Nephron progenitor cell (in vitro differentiated cells): ENCODE measurements at places on chromosomes 7 and 10.

GRCh38 chr7:45593121-45593541 is 19.0 kb downstream of the ADCY1 start:
- DNase-seq = no peak

DNA sequence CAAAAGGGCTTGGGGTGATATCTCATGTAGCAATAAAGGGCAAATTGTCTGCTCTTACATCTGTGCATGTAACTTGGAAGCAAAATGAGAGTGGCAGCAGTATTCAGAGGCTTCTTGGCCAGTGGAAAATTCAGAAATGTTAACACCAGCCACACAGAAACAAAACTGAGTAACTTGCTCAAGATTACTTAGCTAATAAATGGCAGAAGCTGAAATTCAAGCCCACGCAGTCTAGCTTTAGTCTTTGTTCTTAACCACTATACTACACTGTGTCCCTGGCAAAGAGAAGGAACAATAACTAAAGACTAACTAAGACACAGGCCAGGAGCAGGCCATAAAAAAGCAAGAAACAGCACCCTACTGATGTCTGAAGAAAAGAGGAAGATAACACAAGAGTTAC is 185.9 kb upstream of the ASAH2 start:
- no peak for DNase-seq

GRCh38 chr10:4581929-4582328 is 244.1 kb upstream of the AKR1E2 start:
- DNase-seq = no peak

DNA sequence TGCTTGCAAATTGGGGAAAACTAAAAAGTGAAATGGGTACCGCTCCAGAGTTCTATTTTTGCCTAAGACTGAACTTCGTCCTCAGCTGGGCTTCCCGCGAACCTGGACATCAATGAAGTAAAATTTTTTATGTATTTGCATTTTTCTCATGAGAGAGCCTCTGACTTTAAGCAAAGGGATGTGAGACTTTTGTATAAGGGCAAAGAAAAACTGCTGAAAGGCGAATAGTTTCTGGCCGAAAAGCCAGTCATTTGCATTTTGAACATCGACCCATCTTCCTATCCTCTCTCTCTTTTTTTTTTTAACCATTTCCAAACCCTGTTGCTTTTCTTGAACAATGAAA is 573 bp downstream of the PMPCB start:
- DNase-seq = no peak

GRCh38 chr7:131836733-131837132 is 280.3 kb upstream of the PODXL start:
- no peak for DNase-seq

GRCh38 chr10:95217476-95217875 is 23.4 kb downstream of the ACSM6 start:
- no peak for DNase-seq

GRCh38 chr10:124213899-124214510 is 120.6 kb upstream of the CHST15 start:
- no peak for DNase-seq

- no peak for DNase-seq
Measured at GRCh38 chr10:48770561-48771089, 86.0 kb downstream of the WDFY4 start.

- no peak for DNase-seq
Measured at GRCh38 chr10:31866118-31866670, 62.4 kb downstream of the ARHGAP12 start.

DNA sequence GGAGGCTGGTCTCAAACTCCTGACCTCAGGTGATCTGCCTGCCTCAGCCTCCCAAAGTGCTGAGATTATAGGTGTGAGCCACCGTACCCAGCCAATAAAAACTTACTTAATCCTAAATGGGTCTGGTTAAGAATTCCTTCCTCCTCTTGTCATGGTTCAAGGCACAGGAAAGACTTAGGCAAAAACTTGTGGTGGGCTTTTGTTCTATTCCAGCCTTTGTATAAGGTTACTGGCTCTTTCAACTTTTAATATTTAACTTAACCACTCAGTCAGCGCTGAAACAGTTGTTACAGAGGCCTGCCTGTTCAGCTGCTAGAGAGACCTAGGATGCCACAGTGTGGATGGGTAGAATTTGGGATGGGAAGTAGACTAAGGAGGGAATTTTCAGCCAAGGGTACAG is 28.1 kb upstream of the GARS1 start:
- DNase-seq = no peak

GRCh38 chr7:3358991-3359390 is 57.9 kb downstream of the SDK1 start:
- no peak for DNase-seq

DNA sequence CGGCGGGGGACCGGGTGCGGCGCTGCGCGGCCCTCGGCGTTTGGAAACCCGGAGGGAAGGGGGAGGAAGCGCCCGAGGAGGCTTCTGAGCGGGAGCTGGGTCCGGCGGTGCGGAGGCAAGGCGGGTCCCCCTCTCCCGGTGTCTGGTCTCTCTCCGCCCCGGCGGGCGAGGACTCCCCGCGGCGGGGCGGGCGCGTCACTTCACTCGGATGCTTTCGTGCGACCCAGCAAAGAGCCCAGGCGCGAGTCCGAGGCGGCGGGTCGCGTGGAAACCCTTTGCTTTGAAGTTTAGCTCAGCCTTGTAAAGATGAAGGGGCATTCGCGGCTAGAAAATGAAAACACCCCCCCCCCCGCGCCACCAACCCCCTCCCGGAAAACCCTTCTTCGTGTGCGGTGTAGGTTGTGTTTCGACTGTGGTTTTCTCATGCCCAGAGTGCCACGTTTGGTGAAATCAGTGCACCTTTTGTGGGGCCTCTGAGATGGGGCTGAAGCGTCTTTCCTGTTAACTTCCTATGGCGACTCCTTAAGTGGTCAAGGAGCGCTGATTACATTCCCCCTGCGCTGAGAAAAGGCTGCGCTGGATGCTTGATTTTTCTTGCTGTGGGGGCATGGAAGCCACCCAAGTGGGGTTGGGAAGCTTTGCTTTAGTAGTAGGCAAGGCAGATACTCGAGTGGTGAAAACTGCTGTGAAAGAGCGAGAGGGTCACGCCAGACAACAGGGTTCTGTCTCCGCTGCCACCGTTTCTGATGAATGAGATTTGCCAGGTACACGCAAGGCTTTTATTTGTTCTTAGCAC is 876 bp downstream of the GNAI1 start:
- DNase-seq = peak; percentile 71

DNA sequence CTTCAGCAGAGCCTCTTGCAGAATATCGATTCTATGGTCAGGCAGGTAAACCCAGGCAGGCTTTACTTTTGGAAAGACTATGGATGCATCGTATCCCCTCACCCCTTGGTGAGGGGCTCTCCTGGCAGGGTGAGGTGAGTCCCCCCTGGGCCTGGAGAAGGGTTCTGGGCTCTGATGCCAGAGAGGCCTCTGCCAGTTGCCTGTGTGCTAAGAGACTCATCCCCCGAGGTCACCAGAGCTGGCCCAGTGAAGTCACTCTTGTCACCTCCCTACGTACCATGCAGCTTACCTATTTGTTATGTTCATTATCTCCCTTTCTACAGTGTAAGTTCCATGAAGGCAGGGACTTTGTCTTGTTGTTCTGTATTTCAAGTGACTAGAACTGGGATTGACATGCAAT is 51.3 kb downstream of the TSPAN15 start:
- DNase-seq = no peak

DNA sequence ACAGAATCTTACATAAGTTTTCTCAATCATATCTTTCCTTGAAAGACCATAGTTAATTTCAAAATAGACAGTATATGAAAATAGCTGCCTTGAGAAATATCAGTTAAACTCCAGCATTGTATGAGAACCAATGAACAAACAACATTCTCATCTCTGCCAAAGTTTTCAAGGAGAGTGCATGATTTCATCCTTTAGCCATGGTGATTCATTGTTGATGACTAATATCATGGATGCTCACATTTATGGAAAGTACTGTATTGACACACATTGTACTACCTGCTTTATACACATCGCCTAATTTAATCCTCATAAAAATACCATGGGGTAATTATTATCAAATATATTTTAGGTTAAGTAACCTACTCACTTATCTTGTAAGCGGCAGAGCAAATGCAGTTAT is 250.3 kb downstream of the CNTNAP2 start:
- no peak for DNase-seq

- DNase-seq = no peak
Measured at GRCh38 chr10:49446031-49446430, 50.1 kb upstream of the DRGX start.

DNA sequence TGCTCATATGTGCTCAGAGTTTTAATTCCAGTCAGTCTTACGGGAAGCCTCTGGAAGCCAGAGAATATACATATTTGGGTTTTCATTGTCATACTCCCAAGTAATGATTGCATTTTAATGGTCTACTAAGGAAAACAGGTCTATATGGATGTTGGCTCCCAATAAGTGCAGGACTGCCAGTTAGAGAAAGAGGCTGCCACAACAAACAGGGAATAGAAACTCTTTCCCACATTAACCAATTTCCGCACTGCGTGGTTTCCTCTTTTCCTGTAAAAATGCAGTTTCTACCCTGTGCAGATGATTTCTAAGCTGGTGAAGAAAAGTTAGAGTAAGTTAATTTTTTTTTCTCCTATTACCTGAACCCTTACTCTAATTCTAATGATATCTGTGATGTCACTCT is 78.2 kb downstream of the CCSER2 start:
- DNase-seq = no peak

- no peak for DNase-seq
Measured at GRCh38 chr7:69189406-69189805, 408.9 kb upstream of the AUTS2 start.

DNA sequence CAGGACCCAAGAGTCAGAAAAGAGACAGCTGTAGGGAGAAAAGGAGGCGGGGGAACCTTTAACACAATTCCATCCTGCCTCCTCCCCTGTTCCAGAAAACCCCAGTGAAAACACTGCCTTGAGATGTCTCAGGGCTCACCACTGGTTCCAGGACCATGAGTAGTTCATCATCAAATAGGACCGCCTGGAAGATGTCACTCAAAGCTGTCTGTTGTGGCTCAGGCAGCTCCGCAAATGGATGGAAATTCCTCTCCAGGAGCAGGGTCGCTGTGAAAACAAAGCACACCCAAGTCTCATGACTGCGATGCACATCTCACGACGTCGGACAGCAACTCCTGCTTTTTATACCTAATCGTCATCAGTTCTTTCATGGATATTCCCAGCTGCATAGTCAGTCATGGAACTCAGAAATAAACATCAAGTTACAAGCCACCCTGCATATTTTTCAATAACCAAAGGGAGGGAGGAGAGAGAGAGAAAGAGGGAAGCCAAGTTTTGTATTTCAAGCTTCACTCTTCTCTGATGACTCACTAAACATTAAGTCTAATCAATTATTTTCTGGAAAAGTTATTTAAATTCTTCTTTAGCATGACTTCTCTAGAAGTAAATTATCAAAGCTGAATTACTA is 49.2 kb downstream of the GSDME start:
- no peak for DNase-seq

DNA sequence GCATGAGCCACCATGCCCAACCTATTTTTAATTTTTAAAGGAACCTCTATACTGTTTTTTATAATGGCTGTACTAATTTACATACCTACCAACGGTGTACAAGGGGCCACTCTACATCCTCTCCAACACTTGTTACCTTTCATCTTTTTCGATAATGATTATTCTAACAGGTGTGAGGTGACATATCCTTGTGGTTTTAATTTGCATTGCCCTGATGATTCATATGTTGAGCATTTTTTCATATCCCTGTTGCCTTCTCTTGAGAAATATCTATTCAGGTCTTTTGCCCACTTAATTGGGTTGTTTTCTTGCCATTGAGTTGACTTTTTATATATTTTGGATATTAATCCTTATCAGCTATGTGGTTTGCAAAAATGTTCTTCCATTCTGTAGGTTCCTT is 167.0 kb downstream of the CTTNBP2 start:
- DNase-seq = no peak

DNA sequence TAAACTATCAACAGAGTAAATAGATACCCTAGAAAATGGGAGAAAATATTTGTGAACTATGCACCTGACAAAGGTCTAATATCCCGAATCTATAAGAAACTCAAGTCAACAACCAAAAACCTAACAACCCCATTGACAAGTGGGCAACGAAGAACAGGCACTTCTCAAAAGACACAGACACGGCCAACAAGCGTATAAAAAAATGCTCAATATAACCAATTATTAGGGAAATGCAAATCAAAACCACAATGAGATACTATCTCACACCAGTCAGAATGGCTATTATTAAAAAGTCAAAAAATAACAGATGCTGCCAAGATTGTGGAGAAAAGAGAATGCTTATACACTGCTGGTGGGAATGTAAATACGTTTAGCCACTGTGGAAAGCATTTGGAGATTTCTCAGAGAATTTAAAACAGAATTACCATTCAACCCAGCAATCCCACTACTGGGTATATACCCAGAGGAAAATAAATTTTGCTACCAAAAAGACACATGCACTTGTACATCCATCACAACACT is 63.2 kb upstream of the CAV2 start:
- DNase-seq = no peak

GRCh38 chr10:127431525-127431924 is 117.6 kb upstream of the NPS start:
- DNase-seq = no peak

DNA sequence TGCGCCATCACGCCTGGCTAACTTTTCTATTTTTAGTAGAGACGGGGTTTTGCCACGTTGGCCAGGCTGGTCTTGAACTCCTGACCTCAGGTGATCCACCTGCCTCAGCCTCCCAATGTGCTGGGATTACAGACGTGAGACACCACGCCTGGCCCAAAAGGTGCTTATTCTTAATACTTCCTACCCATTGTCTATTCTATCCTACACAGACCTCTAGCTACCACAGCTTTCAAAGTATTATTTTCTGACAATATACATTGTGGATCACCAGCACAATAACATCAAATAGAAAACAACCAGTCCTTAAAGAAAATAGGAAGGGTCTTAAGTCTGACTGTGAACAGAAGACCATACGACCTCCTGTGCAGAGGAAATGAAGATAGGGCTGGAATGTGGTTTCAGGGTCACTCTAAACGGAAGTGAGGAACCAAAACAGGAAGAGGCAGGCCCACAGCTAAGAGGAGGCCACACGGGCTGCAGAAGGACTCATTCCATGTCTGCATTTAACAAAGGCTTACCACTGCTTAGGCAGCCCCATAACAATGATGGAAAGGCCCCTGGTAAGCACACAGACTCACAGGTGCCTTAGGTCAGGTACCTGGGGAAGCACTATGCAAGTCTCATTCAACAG is 115.2 kb downstream of the ZFAND4 start:
- DNase-seq = no peak

DNA sequence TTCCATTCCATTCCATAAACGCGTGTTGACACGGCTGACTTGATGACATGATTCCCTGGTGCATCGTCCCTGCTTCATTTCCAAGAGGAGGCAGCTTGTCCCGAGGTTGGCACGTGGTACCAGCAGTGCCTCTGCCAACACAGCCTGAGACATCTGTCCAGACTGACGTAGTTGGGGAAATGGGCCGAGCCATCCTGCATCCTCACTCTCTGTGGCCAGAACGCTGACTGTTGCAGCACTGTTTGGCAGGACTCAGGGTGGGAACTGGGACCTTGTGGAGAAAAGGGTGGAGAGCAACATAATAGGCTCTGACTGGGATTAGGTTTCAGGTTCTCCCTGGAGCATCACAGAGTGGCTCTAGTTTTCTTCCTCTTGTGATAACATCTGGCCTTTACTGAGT is 118.6 kb upstream of the BTBD16 start:
- DNase-seq = no peak
